ENCODE measurements at places on chromosomes 5 and 9.
A peak's percentile ranks its signal among the peaks of the same experiment; 100 is the strongest.

DNA sequence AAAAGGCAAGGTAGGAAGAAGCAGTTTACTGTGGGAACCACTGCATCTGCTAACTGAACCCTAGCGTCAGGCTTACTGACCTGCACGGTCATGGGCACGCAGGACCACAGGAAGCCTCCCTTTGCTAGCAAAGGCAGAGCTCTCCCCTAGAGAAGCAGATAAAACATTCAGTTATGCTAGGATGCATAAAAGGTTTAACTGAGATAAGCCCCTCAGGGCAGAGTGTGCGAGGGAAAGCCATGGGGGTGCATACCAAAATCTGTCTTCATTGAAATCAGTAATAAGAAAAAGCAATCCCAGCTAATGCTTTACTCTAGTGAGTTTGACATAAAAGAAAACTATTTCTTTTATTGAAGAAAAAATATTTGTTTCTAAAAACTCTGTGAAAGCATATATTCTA lies 2403.7 kb upstream of the C9orf72 start:
- no peak for DNase-seq

- no peak for DNase-seq
Observed at GRCh38 chr9:94181408-94182181, 77.5 kb upstream of the ZNF169 start.

DNA sequence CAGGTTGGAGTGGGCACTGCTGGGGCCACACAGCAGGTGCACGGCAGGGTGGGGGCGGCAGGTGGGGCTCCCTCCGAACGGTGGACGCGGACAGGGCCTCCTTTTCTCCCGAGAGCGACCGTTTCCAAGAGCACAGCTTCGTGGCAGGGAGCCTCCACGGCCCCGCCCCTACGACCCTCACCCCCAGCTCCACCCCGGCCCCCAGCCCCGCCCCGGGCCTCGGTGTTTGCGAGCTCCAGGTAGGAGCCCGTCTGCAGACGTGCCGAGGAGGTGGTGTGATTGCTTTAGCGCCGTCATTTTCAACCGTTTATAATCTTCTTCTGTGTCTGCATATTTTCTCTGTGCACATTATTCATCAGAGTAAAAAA lies 8.8 kb downstream of the GRIN1 start:
- no peak for DNase-seq

- no peak for DNase-seq
Observed at GRCh38 chr5:72692651-72693442, 123.6 kb upstream of the TNPO1 start.

DNA sequence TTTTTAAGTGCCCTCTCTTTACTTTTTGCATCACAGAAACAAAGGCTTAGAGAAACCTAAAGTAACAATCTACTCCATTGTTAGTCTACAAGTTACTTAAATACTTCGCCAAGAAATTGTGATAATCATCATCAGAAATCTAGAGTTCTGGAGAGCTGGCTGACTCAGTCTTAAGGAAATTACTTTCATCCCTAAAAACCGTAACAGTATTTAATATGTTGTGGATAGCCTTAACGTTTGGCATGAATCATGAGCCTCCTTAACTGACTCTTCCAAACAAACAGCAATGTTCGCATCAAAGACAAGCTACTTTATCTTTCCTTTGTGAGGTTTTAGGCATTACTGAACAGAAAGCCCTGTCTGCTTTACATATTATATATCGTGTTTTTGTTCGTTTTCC lies 128.7 kb downstream of the NIPBL start:
- DNase-seq: no peak

GRCh38 chr5:117455236-117456233 lies 880.9 kb upstream of the SEMA6A start:
- peak; percentile 7 for DNase-seq

DNA sequence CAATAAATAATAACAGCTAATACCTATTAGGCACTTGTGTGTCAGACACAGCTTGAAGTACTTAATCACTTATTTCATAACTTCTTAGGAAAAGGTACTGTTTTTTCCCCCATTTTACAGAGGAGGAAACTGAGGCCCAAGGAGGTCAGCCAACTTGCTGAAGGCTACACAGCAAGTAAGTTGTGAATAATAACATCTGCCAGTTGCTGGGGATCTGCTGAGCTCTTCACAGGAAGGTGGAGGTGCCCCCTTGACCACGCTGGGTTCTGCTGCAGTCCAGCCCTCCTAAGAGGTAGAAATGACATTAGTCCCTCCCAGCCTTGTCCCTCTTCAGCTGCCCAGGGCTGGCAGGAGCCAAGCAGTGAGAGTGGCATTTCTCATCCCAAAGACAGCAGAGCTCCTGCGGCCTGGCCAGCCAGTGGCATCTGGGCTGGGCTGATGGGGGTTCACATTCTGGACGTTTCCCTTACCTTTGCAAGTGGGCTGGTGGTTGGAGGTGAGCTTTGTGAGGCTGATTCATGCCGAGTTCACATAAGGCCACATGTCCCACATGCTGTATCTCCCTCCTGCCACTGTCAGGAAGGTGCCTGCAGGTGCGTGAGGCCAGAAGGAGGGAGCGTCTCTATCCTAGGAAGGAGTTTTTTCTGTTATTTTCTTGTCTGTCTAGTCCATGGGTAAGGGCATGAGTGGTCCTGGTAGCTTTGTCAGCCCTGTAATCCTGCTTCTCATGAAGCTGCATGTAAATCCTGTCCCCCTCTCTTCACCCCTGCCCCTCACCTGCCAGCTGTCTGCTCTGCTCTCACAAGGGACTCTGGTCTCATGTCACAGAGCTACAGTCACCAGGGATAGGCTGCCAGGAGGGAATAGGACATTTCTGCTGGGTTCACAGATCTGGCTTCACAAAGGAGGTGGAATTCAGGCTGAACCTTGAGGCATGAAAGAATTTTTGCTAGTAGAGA lies 171.7 kb downstream of the MACROH2A1 start:
- no peak for DNase-seq

GRCh38 chr9:113492343-113493202 lies 29.0 kb downstream of the RGS3 start:
- no peak for DNase-seq

GRCh38 chr5:16411235-16411634 lies 54.4 kb downstream of the ZNF622 start:
- DNase-seq: no peak

- DNase-seq: no peak
Observed at GRCh38 chr9:34070606-34071324, 22.1 kb upstream of the UBAP2 start.

DNA sequence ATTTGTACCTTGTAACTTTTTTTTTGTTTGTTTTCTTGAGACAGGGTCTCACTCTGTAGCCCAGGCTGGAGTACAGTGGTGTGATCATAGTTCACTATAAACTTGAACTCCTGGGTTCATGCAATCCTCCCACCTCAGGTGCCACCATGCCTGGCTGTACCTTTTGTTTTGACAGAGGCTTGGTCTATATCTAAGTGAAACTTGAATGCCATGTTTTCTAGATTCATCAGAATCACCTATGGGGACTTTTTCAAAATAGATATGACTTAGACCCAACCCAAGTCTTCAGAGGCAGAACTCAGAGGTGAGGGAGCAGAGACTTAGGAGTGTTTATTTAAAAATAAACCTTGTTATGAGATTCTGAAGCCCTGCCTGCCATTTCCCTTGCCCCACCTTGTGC lies 128.4 kb downstream of the PTTG1 start:
- DNase-seq: no peak

DNA sequence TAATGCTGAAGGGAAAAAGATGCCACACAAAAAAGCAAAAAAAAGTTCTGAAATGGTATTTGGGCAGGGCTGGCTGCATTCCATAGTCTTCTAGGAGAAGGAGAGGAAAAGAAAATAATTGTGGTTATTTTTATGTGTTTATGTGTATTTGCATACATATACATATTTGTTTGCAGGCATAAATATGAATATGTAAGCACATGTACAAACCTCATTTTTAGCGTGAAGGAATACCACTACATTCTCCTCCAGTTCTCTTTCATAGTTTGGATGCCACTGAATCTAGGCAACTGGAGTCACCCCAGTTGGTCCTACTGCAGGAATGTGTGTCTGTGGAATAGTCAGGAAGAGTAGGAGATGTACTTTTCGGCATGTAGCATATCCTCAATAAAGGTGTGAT lies 181.1 kb downstream of the YTHDC2 start:
- no peak for DNase-seq

GRCh38 chr5:36571401-36572042 lies 34.9 kb upstream of the SLC1A3 start:
- DNase-seq: no peak

- DNase-seq: no peak
Observed at GRCh38 chr5:129246088-129246487, 151.5 kb downstream of the ISOC1 start.

DNA sequence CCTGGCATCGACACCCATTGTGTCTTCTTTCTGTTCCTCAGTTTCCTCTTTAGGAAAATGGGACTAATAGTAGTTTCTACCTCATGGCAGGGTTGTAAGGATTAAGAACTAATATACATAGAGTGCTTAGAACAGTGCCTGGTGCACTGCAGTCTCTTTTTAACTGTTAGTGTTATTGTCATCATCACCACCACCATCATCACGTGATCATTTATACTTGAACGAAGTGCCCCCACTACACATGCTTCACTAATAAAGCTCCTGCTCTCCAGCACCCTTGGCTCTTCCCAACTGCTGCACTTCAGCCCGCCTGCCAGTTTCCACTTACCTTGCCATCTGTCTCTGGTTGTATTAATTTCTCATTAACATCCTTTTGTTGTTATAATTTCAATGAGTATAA lies 35.8 kb upstream of the MAST4 start:
- DNase-seq: no peak

- no peak for DNase-seq
Observed at GRCh38 chr5:41247135-41247534, 33.8 kb upstream of the C6 start.

GRCh38 chr5:179300581-179301180 lies 44.6 kb downstream of the ADAMTS2 start:
- no peak for DNase-seq

- DNase-seq: no peak
Observed at GRCh38 chr5:11415751-11416150, 488.5 kb downstream of the CTNND2 start.

GRCh38 chr5:140609126-140609525 lies 23.8 kb downstream of the CD14 start:
- no peak for DNase-seq

GRCh38 chr9:98912450-98912849 lies 31.3 kb upstream of the COL15A1 start:
- no peak for DNase-seq

DNA sequence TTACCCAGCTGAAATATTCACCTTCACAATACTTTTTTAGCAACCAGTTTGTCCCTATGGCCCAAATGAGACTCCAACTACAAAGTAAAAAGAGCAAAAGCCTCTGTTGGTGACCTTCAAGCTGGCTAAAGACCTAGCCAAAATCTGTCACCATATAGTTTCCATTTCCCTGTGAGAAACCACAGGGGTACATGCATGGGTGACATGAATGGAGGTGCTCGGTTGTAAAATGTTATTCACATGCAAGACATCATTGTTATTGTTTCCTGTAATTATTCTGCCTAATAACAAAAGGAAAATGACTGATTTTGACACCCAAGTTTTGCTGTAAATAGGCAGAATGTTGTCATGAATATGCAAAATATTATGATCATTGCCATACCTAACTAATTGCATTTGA lies 285.3 kb downstream of the ZNF608 start:
- DNase-seq: no peak

GRCh38 chr5:43536972-43537371 lies 19.9 kb downstream of the PAIP1 start:
- no peak for DNase-seq

GRCh38 chr5:77635067-77635916 lies 3.2 kb downstream of the OTP start:
- no peak for DNase-seq

GRCh38 chr5:14668181-14668591 lies 3.7 kb downstream of the OTULIN start:
- no peak for DNase-seq

GRCh38 chr9:34035656-34036055 lies 13.0 kb downstream of the UBAP2 start:
- no peak for DNase-seq

GRCh38 chr9:132769906-132770769 lies 99.9 kb downstream of the GTF3C4 start:
- no peak for DNase-seq

DNA sequence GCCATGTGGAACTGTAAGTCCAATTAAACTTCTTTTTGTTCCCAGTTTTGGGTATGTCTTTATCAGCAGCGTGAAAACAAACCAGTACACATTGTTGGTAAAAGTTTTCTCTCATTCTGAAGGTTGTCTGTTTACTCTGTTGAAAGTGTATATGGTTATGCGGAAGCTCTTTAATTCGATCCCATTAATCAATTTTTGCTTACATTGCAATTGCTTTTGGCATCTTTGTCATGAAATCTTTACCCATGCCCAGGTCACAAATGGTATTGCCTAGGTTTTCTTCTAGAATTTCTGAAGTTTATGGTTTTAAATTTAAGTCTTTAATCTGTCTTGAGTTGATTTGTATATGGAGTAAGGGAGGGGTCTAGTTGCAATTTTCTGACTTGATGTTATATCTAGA lies 1901.9 kb downstream of the MAT2B start:
- DNase-seq: no peak

DNA sequence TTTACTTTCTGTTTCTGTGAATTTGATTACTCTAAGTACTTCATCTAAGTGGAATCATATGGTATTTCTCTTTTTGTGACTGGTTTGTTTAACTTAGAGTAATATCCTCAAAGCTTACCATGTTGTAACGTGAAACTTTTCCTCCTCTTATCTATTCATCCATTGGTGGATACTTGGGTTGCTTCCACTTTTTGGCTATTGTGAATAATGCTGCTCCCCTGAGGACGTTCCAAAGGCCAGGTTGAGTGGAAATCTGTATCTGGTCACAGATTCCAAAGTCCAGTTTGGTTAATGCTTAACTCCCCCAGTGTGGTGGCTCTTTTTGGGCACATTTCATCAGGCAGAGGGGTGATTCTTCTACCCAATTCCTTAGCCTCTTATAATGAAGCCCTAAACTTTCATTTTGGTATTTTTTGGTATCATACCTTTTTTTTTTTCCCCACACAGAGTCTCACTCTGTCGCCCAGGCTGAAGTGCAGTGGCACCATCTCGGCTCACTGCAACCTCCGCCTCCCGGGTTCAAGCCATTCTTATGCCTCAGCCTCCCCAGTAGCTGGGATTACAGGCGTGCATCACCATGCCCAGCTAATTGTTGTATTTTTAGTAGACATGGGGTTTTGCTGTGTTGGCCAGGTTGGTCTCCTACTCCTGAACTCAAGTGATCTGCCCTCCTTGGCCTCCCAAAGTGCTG lies 65.4 kb downstream of the CMYA5 start:
- no peak for DNase-seq

DNA sequence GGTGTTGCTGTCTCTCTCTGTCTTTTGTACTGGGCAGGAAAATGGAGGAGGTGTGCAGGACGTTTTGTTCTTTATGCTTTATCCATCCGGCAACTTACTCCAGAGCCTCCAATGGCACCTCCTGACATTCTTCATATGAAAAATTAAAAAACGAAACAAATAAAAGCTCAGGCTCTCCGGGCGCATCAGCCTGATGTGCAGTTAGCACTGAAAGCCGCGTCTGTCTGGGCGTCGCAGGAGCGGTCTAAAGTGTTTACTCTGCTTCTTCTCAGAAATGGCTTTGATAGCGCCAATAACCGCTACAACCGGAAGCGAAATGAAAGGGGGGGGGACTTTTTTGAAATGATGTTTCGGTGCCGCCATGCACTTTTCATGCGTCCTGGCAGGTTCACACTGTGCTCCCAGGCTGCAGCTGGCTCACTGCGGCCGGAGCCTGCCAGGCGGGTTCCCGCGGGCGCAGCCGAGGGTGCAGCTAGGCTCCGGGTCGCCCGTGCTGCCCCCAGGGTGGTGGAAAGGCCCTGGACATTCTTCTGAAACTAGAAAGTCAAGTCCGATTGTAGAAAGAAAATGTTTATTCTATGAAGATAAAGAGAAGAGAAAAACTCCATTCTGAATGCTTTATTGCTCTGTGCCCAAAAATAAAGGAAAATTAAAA lies 407.7 kb upstream of the IRX1 start:
- DNase-seq: no peak

Data from HuH-7.5 (cell line).